ENCODE measurements at places on chromosomes 1 and 21.

GRCh38 chr1:180501865-180502360, 464 bp downstream of the ACBD6 start:
- DNase-seq, result no peak

DNA sequence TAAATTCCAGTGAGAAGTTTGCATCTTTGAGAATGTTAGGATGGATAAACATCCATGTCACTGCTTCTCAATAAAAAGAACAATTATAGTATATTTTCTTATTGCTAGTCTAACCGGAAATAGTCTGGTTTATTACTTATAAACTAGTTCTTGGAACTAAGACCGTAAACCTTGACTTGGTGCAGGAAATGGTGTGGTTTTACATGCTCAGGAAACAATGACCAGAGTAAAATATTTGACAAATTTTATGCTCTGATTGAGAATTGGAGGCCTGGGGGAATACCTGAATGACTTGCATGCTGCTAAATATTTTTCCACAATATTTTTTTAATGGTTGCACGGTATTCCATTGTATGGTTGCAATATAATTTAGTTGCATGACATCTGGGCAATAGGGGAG, 76.3 kb downstream of the XCL2 start:
- no peak for DNase-seq

DNA sequence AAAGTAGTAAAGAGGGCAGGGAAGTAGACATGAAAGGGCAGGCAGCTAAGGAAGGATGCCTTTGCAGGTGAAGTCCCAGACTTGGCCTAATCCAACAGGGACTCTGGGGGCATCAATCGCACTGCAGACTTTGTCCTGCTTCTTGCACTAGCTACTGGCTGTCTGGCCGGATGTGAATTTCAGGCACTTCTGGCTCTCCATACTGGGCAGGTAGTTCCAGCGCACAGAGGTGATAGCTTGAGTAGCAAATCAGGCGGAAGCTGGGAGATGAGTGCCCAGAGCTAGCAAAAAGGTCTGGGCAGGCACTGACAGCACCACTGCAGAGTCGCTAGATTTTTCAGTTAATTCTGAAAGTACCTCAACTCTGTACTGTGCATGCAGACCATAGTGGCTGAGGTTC, 997 bp downstream of the RSPH1 start:
- DNase-seq, result no peak

DNA sequence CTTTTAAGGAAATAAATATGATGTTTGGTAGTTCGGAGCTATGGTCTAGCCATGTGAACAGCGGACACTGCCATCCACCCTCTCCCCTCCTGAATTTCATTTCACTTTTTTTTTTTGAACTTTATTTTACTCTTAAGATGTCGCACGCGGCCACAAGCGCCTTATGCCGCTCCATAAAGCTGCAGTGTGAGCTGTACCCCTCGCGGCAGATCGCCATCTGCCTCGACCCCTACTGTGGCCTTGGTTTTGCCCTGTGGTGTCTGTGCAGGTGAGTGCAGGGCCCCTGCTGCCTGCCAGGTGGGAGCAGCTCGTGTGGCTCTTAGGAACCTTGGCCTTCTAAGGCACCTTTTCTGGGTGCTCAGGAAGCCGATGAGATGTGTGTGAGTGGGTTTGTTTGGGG, 48.1 kb downstream of the S100B start:
- no peak for DNase-seq

DNA sequence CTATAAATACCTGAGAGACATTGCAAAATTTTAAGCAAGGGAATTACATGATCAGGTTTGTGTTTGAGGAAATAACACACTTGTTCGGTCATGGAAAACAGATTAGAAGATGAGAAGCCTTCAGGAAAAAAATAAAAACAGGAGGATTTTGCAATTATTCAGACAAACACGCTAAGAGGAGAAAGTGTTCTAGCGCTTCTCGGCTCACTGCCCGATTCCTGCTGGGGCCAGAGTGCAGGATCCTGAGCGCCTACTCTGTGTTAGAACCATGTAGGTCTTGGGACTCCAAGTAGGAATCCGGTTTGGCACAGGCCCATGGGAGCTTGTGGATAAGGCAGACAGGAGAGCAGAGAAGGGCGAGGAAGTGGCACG, 8.1 kb upstream of the PRELP start:
- DNase-seq, result no peak

DNA sequence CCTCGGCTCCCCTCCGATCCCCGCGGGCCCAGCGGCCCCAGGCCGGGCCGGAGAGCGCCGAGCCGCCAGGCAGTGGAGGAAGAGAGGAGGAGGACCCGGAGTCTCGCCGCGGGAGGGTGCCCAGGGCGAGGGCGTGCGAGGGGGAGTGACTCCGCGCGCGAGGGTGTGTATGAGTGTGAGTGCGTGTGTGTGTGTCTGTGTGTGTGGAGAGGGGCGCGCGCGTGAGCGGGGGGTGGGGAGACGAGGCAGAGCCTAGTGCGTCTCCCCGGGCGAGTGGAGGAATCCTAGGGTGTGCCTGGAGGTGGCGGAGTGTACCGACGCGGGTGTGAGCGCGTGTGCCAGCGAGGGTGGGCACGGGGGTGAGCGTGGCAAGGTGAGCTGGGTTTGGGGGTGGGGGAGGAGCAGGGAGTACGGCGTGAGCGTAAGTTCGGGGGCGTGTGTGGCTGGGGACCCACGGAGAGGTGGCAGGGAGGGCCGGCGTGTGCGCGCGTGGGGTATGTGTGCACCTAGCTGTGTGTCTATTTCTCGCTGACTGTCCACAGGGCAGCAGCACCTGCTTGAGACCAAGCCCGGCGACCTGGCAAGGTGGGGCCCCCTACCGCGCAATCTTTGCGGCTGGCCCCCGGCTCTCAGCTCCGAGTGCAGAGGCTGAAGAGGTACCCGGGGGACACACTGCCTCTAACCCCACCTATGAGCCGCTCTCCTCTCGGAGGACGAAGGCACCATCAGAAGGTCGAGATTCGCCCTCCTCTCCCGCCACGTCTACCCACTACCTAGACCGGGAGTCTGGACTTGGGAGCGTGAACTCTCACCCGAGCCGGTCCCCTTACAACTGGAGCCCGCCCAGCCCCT, 784 bp upstream of the KCND3 start:
- peak; percentile 59 for DNase-seq

DNA sequence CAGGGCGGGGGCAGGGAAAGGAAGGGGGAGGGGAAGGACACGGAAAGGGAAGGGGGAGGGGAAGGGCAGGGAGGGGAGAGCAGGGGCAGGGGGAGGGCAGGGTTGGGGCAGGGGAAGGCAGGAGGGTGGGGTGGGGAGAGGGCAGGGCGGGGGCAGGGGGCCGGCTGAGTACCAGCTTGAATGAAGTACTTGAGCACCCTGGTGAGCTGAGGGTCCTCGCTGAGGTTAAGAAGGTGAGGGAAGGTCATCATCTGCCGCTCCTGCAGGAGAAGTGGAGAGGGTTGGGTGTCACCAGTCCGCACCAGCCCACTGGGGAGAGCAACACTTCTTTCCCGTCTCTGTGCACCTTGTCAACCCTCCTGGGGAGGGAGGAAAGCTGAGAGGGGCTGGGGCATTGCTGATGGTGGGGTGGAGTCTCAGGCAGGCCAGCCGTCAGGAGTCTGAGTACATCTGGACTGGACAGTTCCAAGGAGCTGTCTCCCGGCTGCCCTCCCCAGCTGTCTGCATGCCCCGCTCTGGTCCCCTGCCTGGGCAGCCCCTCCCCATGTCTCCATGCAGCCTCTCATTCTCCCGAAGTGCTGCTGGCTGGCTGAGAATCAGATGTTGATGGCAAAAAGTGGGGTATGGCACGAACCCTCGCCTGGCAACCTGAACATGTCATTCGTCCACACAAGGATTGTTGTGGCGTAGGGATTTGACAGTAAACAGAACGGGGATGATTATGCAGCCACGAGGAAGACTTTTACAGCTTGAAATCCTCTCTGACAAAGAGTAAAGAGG, 70.0 kb downstream of the SCCPDH start:
- DNase-seq, result peak; percentile 17

GRCh38 chr1:205396967-205397616, 24.8 kb downstream of the LEMD1 start:
- DNase-seq, result peak; percentile 80

GRCh38 chr1:193540511-193540910, 354.1 kb upstream of the B3GALT2 start:
- no peak for DNase-seq

DNA sequence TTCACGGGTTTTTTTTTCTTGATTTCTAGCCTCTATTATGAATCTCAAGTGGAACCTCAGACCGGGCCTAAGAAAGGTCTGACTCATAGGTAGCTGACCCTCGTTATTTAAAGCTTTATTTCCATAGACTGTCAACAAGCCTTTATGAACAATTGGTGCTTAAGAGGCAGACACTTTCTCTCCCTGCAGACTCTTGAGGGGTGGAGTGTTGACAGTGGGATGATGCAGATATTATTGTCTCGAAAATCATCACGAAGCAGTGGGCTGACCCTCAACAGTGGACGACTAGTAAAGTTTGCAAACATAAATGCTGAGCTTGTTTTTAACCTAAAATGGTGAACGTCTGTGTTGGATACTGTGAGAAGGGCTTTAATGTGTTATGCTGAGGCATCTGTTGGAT, 1.8 kb downstream of the SFT2D2 start:
- no peak for DNase-seq

DNA sequence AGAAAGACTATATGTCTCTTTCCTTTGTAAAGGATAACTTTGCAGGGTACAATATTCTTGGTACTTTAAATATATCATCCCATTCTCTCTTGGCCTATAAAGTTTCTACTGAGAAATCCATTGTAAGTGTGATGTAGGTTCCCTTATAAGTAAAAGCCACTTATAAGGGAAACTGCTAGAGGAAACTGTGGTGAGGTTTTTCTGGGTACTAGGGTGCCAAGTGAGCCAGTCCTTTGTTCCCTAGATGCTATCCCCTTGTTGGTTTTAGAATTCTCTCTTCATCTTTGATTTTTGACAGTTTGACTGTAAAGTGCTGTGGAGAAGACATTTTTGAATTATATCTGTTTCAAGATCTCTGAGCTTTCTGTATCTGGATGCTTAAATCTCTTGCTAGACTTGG, 108.9 kb upstream of the NEK7 start:
- DNase-seq, result no peak

DNA sequence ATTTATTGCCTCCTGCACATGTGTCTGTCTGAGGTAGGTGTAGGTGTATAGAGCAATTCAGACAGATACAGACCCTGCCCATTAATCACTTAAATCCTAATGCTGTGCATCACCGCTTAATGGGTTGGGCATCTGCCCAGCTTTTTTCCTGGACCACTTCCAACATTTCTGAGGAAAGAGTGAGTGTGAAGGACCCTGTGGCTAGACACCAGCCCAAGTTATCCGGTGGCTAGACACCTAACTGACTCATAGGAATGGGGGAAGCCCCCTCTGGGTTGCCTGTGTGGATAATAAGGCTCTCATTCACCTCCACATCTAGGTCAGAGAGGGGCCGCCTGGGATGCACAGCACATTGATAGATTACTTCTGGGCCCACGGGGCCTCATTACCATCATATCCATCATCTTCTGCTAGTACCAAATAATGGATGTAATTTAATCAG, 121.1 kb upstream of the RAVER2 start:
- DNase-seq, result no peak

DNA sequence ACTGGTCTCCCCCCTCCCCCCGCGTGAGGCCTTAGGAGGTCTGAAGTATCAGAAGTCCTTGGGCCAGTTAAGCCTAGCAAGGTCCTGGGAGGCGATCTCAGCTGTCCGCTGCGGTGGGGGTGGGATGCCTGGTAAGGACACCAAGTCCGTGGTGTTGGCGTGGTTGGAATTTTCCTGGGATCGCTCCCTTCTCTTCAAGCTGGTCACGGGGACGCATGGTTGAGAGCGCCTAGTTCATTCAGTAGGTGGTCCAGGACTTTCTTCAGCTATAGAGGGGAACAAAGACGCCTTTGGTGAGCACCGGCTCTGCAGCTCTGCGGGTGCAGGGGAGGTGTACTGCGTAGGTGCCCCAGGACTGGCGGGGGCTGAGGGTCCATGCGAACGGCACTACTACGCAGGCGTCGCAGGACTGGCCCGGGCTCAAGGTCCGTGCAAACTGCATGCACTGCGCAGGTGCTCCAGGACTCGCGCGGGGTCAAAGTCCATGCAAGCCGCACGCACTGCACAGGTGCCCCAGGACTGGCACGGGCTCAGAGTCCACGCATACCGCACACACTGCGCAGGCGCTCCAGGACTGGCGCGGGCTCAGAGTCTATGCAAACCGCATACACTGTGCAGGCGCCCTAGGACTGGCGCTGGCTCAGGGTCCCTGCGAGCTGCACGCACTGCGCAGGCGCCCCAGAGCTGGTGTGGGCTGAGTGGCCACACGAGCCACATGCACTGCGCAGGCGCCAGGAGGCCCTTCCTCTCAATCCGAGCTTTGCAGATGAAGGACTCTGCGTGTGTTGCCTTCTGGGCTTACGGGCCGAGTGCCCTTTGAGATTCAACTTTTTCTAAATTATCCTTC, 36.6 kb upstream of the HMGN1 start:
- peak; percentile 68 for DNase-seq

- DNase-seq, result no peak
Measured at GRCh38 chr1:11783556-11783955, 21.6 kb downstream of the C1orf167 start.
